Dermis blood vessel endothelial cell (primary cell): ENCODE measurements at places on chromosomes 5 and 9. TPM values are rescaled to one million over a fixed set of nuclear protein-coding genes. Genes with fewer than 3 reads are reported as not detected.

DNA sequence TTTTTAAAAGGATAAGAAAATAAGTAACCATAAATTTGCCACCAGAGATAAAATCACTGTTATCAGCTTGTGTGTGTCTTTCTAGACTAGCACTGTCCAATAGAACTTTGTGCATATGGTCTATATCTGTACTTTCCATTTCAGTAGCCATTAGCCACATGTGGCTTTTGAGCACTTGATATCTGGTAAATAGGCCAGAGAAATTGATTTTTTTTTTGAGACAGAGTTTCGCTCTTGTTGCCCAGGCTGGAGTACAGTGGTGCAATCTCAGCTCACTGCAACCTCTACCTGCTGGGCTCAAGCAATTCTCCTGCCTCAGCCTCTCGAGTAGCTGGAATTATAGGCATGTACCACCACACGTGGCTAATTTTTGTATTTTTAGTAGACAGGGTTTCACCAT, 17.8 kb downstream of the RBM27 start:
- DNase-seq = no peak

- DNase-seq = no peak
Observed at GRCh38 chr9:128493424-128493823, 11.1 kb upstream of the GLE1 start.

DNA sequence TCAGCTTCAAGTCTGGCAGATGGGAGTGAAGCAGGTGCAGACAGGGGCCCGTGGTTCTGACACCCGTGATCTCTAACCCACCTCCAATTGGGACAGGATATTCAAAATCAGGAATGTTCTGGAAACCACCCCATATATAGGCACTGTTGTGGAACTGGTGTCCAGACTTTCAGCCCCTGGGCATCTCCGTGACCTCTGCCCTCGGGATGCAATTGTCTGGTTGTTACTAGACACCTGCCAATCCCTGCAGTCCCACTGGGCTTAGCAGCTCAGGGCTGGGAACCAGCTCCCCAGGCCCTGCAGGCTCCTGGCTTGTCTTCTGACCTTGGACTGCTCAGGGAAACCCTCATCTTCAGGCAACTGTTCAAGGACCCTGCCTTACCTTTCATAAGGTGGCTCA, 38.8 kb downstream of the NTNG2 start:
- no peak for DNase-seq

DNA sequence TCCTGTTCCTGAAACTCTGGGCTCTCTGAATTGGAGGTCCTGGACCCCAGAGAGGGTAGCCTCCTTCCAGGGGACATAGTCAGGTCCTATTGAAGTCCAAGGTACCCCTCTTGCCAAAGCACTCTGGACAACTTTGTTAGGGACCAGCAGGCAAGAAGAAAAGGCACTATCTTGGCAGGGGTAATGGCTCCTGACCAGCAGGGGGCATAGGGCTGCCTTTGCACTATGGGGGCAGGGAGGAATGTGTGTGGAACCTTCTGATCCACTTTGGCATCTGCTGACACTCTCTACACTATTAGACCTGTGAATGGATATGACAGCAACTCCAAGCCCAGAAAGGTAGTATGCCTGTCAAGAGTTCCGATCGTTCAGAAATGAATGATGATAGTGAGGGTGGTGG, 179.0 kb upstream of the CD180 start:
- no peak for DNase-seq

GRCh38 chr5:154984946-154985516, 28.5 kb upstream of the KIF4B start:
- DNase-seq = no peak

GRCh38 chr5:172911628-172911880, 47.7 kb upstream of the RPL26L1 start:
- peak; percentile 53 for DNase-seq

- DNase-seq = peak; percentile 96
Observed at GRCh38 chr5:154287136-154287535, 96.6 kb downstream of the GALNT10 start.

Gene CAMK4
- total RNA-seq = under 0.01 and 0.28 TPM in 2 replicates

- no peak for DNase-seq
Observed at GRCh38 chr5:1366514-1366913, 21.6 kb upstream of the CLPTM1L start.

- no peak for DNase-seq
Observed at GRCh38 chr9:71179183-71179582, 57.8 kb upstream of the TRPM3 start.

DNA sequence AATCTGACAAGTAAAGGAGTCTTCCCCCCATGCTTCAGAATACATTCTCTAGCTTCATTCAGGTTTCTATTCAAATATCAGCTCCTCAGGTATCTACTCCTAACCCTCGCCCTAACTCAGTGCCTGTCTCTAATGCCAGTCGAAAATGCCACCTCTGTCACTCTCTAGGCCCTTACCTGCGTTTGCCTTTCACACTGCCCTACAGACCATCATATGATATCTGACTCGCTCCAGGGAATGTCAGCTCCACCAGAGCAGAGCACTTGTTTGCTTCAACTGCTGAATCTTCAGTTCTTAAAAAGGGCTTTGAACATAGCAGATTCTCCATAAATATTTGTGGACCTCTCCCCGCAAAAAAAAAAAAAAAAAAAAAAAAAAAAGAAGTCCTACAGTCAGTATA, 46.7 kb downstream of the ADRB2 start:
- no peak for DNase-seq

GRCh38 chr9:104783588-104783987, 19.7 kb downstream of the NIPSNAP3B start:
- no peak for DNase-seq

DNA sequence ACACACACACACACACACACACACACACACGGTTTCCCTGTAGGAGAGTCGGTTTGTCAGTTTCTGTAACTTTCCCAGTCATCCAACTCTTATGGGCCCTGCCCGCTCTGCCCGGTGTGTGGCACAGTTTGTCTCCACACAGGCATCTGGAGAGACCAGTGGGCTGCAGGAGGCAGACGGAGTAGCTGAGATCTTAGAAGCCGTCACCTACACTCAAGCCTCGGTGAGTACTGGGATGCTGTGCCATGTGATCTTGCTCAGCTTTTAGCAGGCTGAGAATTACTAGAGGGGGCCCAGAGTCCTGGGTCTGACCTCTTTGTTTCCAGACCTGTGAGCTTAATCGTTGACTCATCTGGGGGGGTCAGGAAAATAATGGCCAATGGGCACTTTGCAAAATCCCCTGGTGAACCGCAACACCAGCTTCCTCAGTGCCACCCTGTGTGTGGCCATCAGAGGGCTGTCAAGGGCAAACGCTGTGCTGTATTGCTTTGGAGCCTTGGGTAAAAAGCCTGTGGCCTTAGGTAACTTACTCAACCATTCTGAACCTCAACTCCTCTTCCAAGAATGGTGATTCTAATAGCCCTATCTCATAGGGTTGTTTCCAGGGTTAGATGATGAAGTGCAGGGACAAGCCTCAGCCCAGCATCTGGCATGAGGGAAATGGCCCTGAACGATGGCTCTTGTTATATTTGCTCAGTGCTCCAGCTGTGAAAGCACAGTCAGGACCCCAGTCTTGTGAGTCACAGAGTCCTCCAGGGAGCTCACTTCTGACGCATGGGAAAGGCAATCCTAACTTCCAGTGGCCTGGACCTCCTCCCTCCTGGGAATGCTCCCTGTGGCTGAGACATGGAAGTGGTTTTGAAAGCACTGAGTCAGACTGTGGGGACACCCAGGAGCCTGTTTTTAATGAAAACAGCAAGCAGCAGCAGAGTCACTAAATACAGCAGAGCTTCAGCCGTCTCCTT, 45.6 kb downstream of the COL15A1 start:
- peak; percentile 13 for DNase-seq

GRCh38 chr9:129166623-129167557, 11.2 kb downstream of the IER5L start:
- DNase-seq = peak; percentile 81

DNA sequence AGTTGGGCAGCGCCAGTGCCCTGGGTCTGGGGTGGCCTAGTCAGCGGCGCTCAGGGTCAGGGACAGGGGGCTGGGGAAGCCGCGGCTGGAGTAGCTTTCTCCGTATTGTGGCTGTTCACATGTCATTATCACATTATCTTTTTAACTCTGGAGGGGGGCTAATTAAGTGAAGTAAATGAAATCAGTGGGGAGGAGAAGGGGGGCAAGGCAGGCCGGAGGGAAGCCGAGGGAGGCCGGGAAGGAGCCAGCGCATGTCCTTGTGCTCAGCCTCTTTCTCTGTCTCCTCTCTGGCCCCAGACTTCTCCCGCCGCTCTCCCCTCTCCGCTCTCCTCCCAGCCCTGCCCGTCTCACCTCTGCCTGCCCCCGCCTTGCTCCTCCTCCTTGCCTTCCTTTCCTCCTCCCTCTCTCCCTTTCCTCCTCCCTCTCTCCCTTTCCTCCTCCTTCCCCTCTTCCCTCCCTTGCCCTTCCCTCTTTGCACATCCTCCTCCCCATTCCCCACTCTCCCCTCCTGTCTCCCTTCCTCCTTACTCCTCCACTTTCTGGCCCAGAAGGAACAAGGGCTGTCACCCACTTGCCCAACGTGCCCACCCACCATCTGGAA, 38.7 kb downstream of the ASS1 start:
- no peak for DNase-seq

- DNase-seq = no peak
Observed at GRCh38 chr9:135655317-135655716, 7.8 kb upstream of the LCN9 start.

- DNase-seq = no peak
Observed at GRCh38 chr9:70003901-70004714, 39.5 kb upstream of the MAMDC2 start.

Gene ROPN1L
- total RNA-seq = 0.68 and 2.9 TPM in 2 replicates

Gene BTNL8
- total RNA-seq = 0.17 and 0.19 TPM in 2 replicates

GRCh38 chr5:33685873-33686755, 205.7 kb downstream of the ADAMTS12 start:
- no peak for DNase-seq

GRCh38 chr9:19151425-19152159, 24.3 kb upstream of the PLIN2 start:
- DNase-seq = no peak

- DNase-seq = no peak
Observed at GRCh38 chr9:23563517-23563916, 262.5 kb downstream of the ELAVL2 start.

GRCh38 chr9:87734106-87734505, 8.2 kb downstream of the CTSL start:
- DNase-seq = no peak

Gene ANKRD34B
- not detected in 2 replicates for total RNA-seq

Gene HTR1A
- total RNA-seq = not detected in 2 replicates

- DNase-seq = peak; percentile 80
Observed at GRCh38 chr5:127909066-127909465, 174.5 kb upstream of the SLC12A2 start.

DNA sequence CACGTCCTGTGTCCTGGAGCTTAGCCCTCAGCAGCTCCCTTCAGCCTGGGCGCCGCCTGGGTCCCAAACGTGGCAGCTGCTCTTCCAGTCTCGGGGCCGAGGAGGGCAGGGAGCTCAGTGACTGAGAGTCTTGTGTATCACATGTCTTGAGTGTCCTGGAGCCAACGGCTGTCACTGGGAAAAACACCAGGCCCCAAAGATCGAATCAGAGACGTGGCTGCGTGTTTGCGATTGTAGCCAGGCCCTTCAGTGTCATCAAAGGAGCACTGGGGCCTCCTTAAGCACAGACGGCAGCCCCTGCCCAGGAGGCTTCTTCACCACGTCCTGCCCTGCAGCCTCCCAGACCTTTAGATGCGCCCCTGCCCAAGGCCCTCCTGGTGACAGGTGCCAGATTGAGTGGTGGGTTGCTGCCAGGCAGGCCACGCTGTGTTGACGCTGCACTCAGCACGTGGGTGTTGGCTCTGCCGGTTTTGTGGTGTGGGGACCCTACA, 5.7 kb upstream of the EXOC3 start:
- no peak for DNase-seq

Gene DOCK2
- total RNA-seq = 0.17 and 0.28 TPM in 2 replicates

Gene FAM151B
- 2.6 and 3.0 TPM in 2 replicates for total RNA-seq

DNA sequence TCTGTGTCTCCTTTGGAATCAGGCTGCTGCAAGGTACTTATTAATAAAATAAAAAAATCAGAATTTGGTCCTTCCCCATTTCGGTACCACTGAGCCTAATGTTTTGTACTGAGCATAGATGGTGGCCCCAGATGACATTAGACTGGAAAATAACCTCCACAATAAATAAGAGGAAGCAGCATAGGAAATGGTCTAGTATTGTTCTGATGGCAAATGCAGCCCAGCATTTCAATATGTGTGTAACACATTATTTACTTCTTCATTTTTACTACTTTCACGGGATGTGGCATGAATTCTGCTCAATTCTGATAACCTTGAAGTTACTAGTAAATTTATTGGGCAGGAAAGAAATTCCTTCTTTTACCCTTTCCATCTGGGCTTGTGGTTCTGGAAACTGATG, 295.6 kb downstream of the ADGRV1 start:
- DNase-seq = no peak

Gene GALNT12
- total RNA-seq = 0.14 and 0.34 TPM in 2 replicates

GRCh38 chr5:400282-401145, 42.5 kb upstream of the EXOC3 start:
- peak; percentile 53 for DNase-seq

Gene EFNA5
- 36.1 and 77.0 TPM in 2 replicates for total RNA-seq

Gene SOX30
- under 0.01 and 0.09 TPM in 2 replicates for total RNA-seq

Gene TICAM2
- 0.17 and 0.93 TPM in 2 replicates for total RNA-seq

DNA sequence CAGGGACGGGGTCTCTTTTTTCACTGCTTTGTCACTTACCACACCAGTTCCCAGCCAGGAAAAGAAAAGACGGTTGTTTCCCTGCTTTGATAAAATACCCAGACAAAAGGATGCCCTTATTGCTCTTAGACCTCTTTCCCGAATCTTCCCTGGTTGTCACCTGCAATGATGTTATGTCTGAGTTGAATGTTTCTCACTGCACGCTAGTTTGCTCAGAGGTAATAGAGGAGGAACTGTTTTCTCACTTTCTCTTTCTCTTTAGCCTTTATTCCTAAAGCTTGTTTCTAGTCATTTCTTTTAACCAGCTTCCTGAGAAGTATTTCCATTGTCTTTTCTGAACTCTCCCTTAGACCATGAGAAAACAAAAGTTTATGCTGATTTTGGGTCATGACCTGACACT, 32.9 kb downstream of the ACER2 start:
- peak; percentile 18 for DNase-seq

Gene RUFY1
- total RNA-seq = 65.9 and 67.8 TPM in 2 replicates

Gene TMEM215
- not detected in 2 replicates for total RNA-seq
